ENCODE measurements at places on chromosomes 13 and 19. TPM values are rescaled to one million over a fixed set of nuclear protein-coding genes. Genes with fewer than 3 reads are reported as not detected.

The TRPM4 gene
- total RNA-seq: 7.2 TPM

- DNase-seq: no peak
These were observed 7.3 kb downstream of the PARP4 start for GRCh38 chr13:24505256-24505655.

DNA sequence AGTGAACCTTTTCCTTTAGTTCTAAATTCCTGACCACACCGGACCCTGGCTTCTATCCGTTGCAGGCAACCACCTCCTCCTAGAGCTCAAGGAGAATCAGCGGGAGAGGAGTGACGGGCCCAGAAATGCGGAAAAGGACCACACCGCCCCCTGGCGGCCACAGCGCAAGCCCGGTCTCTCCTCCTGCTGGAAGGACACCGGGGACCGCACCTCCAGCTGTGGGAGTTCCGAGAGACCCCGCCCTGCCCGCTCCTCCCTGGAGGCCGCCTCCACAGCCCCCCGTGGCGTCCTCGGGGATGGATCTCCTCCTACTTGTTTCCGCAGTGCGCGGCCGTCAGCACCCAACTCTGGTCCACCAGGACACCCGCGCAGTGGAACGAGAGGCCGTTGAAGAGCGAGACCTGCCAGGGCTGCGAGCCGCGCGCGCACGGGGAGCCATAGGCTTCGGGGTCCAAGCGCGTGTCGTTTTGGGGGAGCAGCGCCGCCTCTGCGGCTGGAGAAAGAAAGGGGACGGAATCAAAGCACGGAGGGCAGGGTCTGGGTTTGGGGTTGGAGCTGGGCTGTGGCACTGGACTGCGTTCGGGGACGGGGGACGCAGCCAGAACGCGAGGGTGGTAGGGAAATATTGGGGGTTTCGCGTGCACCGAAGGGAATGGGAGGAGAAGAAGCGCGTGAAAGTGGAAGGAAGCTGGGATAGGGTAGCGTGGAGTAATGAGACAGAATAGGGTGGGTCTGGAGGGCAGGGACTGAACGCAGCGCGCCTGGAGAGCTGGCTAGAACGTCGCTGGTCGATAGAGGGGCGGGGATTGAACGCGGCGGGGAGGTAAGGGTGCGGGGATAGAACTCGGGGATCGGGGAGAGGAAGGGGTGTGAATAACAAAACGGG lies 2.5 kb downstream of the KLK10 start:
- no peak for DNase-seq

DNA sequence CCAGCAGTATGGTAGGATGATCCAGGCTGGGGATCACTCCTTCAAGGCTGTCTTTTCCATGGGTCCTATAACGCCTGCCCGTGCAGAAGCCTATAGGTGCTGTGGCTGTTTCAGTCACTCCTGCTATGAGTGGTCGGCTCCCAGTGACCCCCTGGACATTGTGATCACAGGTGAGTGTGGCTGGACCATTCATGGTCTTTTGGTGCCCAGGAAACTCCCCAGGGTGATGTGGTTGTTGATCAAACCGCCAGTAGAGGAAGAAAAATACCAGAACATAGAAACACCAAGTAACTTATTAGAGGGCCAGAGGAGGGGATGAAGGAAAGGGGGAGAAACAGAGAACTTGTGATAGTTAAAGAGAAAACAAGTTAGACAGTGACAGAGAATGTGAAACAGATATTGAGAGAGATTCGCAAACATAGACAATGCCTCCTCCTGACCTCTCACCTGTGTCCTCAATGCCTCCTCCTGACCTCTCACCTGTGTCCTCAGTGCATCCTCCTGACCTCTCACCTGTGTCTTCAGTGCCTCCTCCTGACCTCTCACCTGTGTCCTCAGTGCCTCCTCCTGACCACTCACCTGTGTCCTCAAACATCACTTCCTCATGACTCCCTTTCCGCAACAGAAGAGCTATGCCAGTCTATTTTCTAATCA lies 19.4 kb downstream of the LAIR2 start:
- no peak for DNase-seq

- no peak for DNase-seq
These were observed 18.2 kb downstream of the FCGBP start for GRCh38 chr19:39916236-39916635.

The VSTM1 gene
- not detected for total RNA-seq

DNA sequence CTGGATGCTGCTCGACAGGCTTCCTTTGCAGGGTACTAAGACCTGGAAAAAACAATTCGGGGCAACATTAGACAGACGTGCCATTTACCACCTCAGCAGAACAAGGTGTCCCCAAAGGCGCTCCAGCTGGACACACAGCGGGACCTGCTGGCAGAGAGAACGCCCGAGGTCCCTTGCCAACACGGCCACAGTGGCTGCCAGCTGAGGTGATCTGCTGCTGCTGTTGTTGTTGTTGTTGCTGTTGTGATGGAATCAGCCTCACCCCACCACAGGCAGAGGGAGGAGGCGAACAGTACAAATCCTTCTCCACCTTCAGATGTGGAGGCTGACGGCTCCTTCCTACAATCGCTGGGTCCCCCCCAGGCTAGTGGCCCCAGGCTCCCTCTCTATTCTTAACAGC lies 25.2 kb downstream of the ANKRD27 start:
- DNase-seq: no peak

- no peak for DNase-seq
These were observed at the start of gene FUT2 for GRCh38 chr19:48695743-48696352. TSS of gene FUT2 (plus strand) at chr19:48695971. CDS start at chr19:48702957, 6,986 bp downstream.

DNA sequence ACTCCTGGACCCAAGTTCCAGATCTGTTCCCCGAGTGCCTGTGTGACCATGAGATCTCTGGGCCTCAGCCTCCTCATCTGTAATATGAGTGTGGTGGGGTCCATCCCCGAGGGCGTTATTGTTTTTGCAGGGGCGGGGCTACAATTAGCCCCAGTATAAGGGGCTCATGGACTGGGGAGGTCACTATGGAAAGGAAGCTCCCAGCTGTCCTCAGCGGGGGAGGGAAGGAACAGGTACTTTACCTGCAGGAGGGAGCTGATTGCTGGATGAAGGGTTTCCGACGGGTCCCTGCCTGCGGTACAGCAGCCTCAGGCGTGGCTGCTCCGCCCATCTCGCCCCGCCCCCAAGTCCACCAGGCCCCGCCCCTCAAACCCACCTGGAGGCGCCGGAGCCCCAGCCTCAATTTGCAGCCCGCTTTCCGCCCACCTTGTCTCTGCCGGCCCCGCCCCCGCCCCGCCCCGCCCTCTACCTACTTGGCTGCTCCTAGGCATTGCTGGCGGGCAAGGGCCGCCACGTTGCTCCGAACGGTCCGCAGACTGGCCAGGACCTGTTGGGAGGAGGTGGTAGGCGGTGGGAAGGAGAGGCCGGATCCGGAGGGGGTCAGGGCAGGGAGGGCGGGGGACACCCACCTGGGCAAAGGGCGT lies 5.5 kb downstream of the PDE4C start:
- DNase-seq: no peak

The CRX gene
- not detected for total RNA-seq

DNA sequence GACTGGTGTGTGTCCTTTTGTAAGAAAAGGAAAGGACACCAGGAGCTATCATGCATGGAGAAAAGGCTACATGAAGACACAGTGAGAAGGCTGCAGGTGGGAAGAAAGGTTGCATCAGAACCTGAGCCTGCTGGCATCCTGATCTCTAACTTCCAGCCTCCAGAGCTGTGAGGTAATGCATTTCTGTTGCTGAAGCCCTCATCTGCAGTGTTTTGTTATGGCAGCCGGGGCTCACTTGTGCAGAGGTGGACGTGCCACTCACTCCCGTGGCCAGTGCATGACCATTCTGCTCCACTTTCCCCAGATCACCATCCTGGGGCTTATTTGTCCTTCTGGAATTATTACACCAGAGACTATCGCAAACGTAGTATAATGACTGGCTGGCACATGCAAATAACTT lies 155.3 kb downstream of the IRS2 start:
- DNase-seq: no peak

- no peak for DNase-seq
These were observed 644.4 kb downstream of the PCDH9 start for GRCh38 chr13:66585669-66586203.

The KIR3DL1 gene
- not detected for total RNA-seq

- DNase-seq: no peak
These were observed 6.3 kb downstream of the CALM3 start for GRCh38 chr19:46607448-46607841.

DNA sequence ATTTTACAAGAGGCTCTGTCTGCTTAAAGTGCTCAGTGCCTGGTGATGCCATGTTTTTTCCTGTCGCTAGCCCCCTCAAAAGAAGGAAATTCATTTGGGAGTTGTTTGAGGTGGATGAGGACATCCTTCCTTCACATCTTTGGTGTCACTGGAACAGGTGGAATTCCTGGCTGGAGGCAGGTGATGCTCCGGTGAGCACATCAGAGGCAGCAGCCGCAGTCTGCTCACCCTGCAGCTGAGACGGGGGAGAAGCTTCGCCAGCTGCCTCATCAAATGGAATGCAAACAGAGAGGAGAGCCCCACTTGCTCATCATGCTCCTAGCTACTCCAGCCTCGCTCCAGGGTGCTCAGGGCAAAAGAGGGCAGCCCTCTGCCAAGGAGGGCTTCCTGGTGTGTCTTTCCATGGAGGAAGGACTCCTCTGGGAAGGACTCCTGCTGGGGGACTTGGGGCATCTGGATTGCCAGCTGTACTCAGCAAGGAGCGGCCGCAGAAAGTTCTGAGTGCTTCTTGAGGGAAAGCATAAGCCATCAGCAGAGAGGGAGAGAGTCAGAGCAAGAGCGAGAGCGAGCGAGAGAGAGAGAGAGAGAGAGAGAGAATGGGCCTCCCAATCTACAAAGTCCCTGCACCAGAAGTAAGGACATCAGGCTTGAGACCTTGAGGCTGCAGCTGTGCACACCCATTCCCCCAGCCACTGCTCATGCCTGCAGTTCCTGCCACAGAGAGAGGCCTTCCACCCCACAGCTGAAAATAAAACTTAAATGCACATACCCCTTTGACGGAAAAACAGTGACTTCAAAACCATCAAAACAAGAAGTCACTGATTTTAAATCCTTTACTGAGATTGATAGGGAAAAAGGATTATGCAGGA lies 74.3 kb upstream of the UBL3 start:
- DNase-seq: no peak

DNA sequence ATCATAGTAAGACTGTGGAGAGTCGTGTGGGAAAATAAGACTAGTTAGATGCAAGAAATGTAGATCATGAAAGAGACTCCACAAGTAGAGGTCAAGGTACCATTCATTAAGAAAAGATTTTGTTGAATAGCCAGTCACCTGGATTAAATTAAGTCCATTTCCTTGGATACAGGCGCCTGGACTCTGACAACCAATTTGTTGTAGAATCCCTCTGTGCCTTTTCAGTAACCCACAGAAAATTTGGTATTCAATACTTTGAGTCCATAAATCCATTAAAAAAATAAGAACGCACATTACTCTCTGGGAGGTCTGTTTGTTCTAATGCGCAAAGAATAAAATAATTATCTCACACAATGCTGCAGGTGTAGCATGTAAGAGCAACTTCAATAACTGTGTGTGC lies 469.4 kb downstream of the KLF12 start:
- no peak for DNase-seq

The S1PR5 gene
- total RNA-seq: 0.56 TPM

The NOTCH3 gene
- 17.3 TPM for total RNA-seq

- no peak for DNase-seq
These were observed 1.4 kb downstream of the SIGLEC7 start for GRCh38 chr19:51143486-51143885.

DNA sequence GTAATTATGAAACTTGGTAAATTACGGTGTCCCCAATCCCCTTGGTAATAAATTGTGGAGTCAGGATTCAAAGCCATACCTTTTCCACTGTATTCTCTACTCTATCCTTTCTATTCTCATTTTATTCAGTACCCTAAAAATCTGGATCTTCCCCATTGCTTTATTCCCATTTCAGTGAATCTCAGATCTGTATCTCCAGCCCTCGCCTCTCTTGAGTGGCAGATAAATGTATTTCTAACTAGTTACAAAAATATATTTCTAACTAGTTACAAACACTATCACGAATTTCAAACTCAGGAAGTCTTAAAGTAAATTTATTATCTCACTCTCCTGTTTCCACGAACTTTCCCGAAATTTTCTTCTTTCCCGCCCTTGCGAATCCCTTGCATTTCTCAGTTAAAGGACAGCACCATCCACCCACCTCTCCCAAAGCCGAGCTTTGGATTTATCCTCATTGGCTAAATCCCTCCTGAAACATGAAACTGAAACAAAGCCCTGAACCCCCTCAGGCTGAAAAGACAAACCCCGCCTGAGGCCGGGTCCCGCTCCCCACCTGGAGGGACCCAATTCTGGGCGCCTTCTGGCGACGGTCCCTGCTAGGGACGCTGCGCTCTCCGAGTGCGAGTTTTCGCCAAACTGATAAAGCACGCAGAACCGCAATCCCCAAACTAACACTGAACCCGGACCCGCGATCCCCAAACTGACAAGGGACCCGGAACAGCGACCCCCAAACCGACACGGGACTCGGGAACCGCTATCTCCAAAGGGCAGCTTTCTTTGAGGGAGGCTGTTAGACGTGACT lies 164.3 kb upstream of the PABPC3 start:
- DNase-seq: no peak

The RNF17 gene
- 0.32 TPM for total RNA-seq

All from omental fat pad (tissue), 4 donors.